ENCODE measurements at places on chromosomes 7 and 10. TPM values are rescaled to one million over a fixed set of nuclear protein-coding genes. Genes with fewer than 3 reads are reported as not detected.
A peak's percentile ranks its signal among the peaks of the same experiment; 100 is the strongest.

Gene RASA4B
- 1.4 TPM for total RNA-seq

Gene TWIST1
- total RNA-seq = 32.0 TPM

Gene OR2A42
- not detected for total RNA-seq

Gene MYOZ1
- not detected for total RNA-seq

Gene MMRN2
- 0.60 TPM for total RNA-seq

Gene POLR2J
- 95.6 TPM for total RNA-seq

Gene GNAT3
- not detected for total RNA-seq

Gene AGAP4
- total RNA-seq = 3.0 TPM

Gene ACTR3C
- 18.1 TPM for total RNA-seq

Gene FHIP2A
- 10.2 TPM for total RNA-seq

- DNase-seq = no peak
Measured at GRCh38 chr10:115903207-115903606, 369.8 kb downstream of the GFRA1 start.

GRCh38 chr7:22577470-22578001 lies 77.5 kb upstream of the STEAP1B start:
- DNase-seq = peak; percentile 95

- DNase-seq = no peak
Measured at GRCh38 chr10:123512901-123513775, 153.0 kb upstream of the GPR26 start.

GRCh38 chr7:115224922-115225321 lies 303.0 kb downstream of the MDFIC start:
- no peak for DNase-seq

GRCh38 chr10:22712211-22712955 lies 2.0 kb downstream of the PIP4K2A start:
- DNase-seq = peak; percentile 20

DNA sequence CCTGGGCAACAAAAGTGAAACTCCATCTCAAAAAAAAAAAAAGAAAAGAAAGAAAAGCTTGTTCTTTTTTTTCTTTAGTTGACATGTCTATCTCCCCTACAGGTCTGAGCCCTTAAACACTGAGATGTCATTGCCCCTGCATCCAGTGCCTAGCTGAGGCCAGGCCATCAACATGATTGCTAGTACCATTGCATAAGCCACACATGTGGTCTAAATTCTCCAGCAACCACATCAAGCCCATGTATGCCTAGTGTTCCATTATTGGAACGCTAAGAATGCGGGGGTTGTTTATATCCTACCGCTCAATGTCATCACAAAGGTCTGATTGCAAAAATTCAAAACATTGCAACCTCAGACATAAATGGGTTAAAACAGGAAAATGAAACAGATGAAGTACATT lies 62.7 kb downstream of the NPTX2 start:
- no peak for DNase-seq

GRCh38 chr10:97759946-97760345 lies 11.9 kb downstream of the SFRP5 start:
- no peak for DNase-seq

DNA sequence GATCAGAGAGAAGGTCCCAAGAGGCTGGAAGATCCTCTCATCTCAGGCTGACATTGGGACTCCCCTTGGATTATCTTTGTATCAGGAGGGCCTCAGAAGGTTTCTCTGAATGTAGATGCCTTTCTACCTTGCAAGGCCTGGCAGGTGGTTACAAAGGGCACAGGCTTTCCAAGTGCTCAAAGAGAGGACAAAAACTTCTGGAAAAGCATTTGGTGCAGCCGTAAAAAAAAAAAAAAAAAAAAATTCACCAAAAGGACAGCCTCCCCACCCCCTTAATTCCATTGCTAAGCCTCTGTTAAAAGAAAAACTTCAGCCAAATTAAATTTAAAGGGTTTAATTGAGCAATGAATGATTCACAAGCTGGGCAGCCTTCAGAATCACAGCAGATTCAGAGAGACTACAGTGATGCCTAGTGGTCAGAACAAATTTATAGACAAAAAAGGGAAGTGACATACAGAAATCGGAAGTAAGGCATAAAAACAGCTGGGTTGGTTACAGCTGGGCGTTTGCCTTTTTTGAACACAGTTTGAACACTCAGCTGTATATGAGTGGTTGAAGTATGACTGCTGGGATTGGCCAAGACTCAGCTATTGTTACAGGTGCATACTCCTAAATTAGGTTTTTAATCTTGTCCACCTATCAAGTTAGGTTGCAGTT lies 42.5 kb upstream of the LRGUK start:
- no peak for DNase-seq

DNA sequence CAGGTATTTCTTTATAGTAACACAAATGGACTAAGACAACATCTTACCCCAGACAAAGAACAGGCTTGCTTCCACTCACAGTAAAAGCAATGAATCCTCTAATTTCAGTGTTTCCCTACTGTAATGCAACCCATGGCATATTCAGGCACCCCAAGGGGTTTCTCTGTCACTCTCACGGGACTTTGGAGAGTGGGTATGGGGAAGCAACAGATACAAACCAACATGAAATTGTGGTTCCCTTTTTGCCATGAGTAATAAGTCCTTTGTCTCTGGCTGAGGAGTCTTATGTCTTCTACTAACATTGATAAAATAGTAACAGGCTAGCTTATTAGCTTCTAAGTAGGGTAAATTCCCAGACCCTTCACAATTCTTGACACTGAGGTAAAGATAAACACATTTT lies 51.4 kb upstream of the AOAH start:
- DNase-seq = no peak

DNA sequence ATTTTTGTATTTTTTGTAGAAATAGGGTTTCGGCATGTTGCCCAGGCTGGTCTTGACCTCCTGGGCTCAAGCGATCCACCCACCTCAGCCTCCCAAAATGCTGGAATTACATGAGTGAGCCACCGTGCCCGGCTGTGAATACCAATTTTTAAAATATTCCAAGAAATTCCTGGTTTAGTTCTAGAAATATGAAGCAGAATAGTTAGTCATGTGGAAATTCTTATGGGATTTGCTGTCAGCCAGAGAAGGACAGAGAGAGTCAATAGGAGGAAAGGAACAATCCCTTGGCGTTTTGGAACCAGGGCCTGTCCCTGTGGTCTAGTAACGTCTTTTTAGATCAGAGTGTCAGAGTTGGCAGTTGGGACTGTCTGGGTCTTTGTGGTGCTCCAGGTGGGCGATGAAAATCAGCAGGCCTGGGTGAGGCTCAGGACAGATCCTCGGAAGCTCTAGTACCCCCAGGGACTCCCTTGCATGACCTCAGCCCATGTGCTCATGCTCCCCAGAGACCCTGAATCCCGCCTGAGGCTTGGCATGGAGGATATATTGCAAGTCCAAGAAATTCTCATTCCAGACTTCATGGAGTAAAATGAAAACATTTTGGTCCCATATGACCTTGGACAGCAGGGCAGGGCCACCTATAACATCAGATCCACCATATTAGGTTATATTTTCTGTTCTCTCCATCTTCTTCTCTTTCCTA lies 7.8 kb downstream of the NODAL start:
- no peak for DNase-seq

DNA sequence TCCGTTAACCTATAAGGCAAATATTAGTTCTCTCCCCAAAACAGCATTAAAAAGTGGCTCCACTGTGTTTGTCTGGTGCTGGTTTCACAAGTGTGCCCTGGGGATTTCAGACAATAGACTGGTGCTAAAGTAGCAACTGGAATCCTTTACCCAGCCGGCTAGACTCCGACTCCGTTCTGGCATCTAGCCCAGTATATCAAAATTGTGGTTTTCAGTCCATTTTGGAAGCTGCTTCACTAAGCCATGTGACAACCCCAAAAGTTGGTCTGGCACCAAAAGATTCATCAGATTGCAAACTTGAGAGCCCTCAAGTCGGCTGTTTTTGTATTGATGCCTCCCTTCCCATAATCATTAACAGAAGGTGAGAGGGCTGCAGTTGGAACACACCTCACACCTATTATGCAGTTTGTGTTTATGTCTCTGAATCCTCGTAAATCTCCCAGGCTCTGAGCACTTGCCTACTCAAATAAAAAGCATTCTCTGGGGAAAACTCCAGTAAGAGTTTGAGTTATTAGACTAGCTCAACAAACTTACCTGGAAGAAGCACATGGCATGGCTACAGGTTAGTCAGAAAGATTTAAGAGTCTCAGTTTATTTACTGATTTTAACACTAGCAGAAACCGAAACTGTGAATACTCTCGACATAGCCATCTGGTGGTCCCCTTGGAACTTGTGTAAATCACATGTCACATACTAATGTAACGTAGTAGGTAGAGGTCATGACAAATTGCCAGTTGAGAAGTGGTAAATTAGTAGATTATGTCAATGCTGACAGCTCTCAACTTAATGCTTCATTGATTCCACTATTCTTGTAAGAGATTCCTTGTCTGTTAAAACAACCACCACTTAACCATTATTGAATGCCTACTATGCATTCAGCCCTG lies 14.8 kb upstream of the WNT16 start:
- DNase-seq = peak; percentile 86

DNA sequence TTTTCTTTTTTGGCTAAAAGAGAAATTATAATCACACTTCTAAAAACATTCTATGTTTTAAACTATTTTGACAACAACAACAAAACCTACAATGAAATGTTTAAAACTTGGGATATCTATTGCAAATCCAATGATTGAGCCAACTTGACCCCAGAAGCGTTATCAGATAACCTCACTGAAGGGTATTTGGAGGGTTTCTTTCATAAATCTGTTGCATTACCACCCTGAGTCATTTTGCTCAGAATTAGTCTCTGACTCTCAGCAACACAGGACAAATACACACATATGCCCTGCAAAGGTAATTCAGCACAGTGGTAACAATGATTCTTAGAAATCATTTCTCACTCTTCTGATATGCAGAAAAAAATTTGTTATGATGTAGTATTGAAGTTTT lies 2.3 kb upstream of the COL1A2 start:
- DNase-seq = peak; percentile 36

DNA sequence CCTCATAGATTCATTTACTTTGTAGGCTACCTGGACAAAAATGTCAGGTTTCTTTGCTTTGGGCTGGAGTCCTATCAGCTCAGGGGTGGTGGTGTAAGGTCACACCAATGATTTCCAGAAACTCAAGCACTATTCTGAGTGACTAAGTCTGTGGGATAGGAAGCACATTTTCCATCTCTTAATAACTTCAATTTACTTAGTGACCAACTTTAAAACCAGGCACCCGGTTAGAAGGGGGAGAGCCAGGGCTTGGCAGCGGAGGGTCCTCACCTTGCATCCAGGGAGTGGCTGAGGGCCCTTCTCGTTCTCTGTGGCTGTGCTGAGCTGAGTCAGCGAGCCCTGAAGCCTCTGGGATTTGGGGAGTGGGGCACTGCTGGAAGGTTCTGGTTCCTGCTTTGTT lies 6.7 kb downstream of the CHST3 start:
- no peak for DNase-seq

- DNase-seq = no peak
Measured at GRCh38 chr7:107785926-107786325, 17.1 kb downstream of the SLC26A3 start.

- no peak for DNase-seq
Measured at GRCh38 chr10:71887743-71888142, 36.7 kb upstream of the PSAP start.

GRCh38 chr10:125699562-125700143 lies 16.7 kb upstream of the TEX36 start:
- DNase-seq = no peak

- DNase-seq = no peak
Measured at GRCh38 chr10:18313626-18314025, 173.4 kb downstream of the CACNB2 start.

GRCh38 chr10:12510984-12511383 lies 161.6 kb downstream of the CAMK1D start:
- DNase-seq = no peak

- no peak for DNase-seq
Measured at GRCh38 chr7:86328801-86329433, 314.8 kb upstream of the GRM3 start.

DNA sequence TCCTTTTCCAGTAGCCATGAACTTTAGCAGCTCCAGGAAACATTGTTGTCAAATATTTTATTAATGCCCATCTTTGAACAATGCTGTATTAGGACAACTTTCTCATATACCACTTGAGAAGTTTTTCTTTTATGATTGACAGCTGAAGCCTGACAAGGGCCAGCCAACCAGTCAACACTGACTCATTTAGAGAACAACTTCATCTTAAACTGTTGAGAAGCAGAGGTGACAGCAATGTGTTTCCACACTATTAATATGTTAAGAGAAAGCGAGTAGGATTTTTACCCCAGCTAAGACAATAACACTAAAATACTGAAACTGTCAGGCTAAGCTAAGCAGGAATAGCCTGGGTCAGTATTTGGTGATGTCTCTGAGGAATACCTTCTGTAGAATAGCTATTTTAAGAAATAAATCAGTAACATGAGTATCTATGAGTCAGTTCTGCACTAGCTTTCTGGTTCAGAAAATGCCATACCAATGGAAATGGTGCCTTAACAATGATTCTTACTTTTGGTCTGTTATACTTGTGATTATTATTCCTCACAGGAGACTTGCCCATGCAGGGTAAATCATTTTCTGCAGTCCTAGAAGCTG lies 168.8 kb upstream of the POT1 start:
- DNase-seq = no peak

GRCh38 chr10:45444976-45445898 lies 71.2 kb downstream of the ALOX5 start:
- no peak for DNase-seq

- no peak for DNase-seq
Measured at GRCh38 chr10:3395458-3395861, 222.9 kb upstream of the PITRM1 start.

DNA sequence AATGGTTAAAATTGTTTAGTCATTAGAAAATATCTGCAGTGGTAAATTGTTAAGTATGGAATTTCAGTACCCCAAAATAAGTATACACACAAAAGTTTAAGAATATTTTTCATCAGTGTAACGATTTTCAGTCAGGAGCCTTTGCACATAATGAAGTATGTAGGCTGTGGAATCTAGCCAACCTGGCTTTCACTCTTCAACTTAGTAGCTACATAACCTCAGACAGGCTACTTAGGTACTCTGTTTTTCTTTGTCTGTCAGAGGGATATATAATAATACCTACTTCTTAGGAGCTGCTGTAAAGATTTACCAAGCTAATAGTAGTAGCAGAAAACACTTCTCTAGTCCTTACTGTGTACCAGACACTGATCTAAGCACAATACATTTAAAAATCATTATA lies 137.5 kb downstream of the ZEB1 start:
- DNase-seq = peak; percentile 21

GRCh38 chr7:20650782-20651181 lies 35.3 kb downstream of the ABCB5 start:
- no peak for DNase-seq

DNA sequence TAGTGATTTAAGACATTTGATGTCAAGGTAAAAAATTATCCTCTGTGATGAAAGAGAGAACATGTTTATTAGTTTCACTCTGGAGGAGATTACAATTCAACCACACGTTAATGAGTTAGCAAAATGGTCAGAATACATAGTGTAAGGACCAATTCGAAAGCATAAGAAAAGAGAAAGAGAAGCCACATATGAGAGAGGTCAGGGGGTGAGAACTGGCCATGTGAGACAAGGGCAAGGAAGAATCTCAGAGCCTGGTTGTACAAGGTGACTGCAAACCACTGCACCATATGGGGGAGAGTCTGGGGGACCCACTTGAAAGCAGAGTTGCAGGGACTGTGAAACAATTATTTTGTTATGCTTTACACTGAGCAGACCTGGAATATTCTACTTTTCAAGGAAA lies 27.7 kb upstream of the BET1 start:
- DNase-seq = no peak

Data from RPMI7951 (cell line).